ENCODE measurements at places on chromosomes 6 and 20.
A peak's percentile ranks its signal among the peaks of the same experiment; 100 is the strongest.

- DNase-seq = peak; percentile 89
Observed at GRCh38 chr6:17574866-17575560, 25.1 kb upstream of the FAM8A1 start.

- peak; percentile 43 for DNase-seq
Observed at GRCh38 chr6:70107852-70108629, 194.8 kb downstream of the COL9A1 start.

DNA sequence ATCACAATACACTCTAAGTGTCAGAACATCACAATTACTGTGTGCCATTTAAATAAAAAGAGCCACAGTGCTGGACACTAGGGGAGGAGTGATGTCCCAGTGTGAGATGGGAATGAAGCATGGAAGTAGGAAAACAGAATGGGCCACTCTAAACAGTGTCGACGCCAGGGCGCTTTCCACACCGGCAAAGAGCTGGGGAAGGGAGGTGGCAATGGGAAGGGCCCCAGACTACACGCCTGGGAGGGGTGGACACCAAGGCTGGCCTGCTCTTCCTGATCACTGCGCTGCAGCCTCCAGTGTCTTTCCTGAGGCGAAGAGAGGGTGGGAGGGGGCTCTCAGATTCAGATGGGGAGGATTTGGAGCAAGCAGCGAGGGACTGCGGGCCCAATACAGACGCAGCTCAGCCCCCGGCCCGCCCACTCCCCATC lies 75.9 kb downstream of the ERMARD start:
- DNase-seq = no peak

DNA sequence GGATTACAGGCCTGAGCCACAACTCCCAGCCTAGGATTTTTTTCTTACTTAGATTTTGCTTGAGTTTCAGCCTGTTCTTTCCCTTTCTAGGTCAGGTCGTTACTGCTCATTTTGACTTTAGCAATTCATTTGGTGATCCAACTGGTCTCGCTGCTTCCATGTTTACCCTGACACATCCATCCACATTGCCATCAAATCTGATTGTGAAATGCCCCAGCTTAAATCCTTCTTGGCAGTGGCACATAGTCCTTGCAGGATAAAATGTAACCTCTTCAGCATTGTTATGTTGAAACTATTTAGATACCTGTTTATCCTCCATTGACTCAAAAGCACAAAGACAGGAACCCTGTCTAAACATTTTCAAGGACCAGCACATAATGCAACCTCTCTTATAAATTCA lies 77.2 kb downstream of the DNAH8 start:
- peak; percentile 91 for DNase-seq

DNA sequence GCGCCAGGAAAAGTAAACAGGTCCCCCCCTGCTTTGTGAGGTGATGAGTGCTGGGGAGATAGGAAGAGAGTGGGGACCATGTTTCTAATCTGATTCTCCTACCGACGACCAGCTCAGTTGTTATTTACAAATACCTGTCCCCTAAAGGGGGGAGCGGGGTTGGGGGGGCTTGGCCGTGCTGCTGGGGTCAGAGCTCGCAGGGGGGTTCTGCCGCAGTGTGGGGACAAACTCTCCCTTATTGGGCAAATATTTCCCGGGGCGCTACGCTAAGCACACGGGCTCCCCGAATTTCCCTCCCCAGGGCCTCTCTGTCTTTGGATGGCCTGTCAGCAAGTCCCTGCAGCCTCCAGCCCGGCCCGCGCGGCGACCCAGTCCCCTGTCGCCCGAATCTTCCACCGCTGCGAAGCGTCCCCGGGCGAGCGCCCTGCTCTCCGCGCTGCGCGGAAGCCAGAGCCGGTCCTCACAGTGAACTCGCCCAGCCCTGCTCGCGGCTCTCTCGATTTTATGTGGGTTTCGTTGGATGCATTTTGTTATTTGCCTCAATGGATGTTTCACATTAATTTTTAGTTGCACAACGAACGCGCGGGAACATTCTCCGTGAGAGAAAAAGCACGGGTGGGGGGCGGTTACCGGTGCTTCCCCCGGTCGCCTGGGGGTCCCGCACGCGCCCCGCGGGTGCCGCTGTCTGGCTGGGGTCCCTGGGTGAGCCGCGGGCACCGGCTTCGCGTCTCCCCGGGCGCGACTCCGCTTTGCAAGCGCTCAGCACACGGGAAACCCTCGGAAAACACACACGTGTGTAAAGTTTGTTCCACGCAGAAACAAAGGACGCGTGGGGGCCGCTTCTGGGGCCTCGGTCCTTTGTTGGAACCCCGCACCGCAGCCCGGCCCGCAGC lies 1.5 kb upstream of the STX16 start:
- DNase-seq = no peak

DNA sequence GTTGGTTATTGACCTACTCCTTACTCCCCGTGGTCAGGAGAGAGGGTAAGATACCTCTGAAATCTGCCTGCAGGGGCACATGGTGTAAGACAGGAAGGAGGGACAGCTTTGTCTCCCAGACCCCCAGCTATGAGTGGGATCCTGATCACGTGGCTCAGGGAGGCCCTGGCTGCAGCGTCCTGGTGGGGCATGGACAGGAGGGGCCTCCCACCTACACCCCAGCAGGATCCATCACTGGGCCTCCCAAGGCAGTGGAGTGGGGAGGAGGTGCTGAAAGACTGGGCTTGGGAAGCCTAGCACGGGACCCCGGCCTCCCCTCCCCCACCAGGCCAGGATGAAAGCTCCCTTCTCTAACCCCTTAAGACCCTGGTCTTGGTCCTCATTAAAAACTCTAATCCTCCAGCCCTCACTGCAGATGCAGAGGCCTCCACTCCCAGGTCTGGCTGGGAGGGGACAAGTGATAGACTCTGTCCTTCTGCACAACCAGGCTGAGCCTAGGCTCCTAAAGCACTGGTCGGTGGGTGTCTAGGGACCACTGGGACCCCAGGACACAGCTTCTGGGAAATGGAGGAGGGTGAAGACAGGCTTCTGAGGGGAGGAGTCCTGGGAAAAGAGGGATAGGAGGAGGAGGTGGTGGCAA lies 29.6 kb upstream of the VEGFA start:
- no peak for DNase-seq

DNA sequence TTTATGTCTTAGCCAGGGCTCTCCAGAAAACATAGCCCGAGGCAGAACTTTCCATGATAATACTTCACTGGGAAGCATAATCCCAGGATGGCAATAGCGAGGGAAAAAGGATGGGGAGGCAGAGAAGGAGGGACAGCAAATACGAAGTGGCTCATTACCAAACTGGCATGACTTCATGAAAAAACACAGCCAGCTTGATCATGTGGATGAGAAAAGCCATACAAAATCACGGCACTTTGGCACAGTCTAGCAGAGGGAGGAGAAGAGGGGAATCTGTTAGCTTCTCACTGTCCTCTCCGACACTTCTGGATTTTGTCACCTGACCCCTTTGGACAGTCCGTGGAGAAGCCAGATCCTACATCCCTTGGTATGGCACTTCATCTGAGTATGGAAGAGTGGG lies 212.5 kb upstream of the GRIK2 start:
- DNase-seq = no peak

DNA sequence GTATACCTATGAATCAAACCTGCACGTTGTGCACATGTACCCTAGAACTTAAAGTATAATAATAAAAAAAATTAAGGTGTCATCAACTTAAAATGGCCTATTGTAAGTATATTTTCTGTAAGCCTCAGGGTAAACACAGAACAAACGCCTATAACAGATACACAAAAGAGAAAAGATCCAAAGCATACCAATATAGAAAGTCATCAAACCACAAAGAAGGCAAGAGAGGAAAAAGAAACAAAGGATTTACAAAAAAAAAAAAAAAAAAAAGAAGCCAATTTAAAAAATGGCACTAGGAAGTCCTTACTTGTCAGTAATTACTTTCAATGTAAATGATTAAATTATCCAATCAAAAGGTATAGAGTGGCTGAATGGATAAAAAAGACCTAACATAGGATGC lies 24.6 kb upstream of the ASF1A start:
- DNase-seq = peak; percentile 57

DNA sequence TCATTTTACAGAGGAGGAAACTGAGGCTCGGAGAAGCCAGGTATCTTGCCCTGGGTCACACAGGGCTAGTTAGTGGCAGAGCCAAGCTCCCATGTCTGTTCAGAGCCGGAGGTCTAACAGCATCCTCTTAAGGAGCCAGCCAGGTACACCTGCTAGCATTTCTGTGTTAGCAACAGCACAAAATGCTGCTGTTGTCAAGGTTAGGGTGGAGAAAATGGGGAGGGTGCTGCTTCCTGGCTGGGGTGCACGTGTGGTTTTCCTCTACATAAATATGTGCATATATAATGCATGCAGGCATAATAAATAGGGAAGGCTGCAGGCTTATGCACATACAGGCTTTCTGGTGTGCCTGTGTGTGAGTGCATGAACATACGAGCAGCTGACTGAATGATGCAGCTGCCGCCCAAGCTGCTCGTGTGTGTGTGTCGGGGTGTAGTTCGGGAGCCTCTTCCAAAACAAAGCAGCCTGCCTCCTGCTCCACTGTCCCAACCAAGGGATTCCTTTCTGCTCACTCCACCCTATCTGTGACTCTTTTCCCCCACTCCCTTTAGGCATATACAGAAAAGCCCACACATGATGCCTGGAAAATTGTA lies 86.6 kb downstream of the CD40 start:
- no peak for DNase-seq

DNA sequence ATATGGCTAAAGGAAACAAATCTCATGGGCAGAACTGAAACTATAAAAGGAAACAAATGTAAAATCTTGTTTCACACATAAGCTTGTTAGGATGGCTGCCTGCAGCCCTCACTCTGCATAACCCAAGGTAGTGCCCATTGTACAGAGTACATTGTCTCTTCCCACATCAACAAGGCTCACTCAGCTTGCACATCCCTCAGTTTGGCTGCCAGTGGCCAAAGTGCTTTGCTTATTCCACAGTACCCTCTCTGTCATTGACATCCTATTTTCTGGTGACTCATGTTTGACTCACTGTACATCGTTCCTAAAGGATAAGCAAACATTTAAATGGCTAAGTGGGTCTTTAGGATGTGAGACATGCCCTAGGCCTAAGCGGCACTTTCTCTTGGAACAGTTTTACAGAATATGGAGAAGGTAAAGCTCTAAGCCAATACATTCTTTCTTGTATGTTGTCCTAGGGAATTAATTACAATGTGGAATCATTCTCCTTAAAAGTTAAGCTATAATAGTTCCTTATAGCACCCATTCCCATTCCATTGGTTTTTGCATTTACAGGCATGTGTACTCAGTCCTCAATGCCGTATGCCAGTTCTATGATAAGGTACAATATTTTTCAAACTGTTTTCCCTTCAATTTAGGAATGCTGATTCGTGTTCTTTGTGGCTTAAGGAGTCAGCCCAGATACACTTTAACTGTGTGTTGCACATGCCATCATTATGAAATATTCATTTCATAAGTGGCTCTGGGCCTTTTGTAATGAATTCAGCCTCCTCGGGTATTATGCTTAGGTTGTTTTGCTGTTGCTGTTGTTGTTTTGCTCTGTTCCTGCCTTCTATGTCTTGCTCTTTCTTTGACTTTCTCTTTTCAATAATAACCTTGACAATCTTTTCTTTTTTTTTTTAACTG lies 5.5 kb downstream of the ANKEF1 start:
- DNase-seq = peak; percentile 79

Data from epithelial cell of esophagus (primary cell).